Stimulated activated CD4-positive, alpha-beta T cell treated with anti-CD3 and anti-CD28 coated beads, Interleukin-1b, Interleukin-23, amount 100 ng/mL, for 1 hour (primary cell): ENCODE measurements at places on chromosomes 13 and 19.

DNA sequence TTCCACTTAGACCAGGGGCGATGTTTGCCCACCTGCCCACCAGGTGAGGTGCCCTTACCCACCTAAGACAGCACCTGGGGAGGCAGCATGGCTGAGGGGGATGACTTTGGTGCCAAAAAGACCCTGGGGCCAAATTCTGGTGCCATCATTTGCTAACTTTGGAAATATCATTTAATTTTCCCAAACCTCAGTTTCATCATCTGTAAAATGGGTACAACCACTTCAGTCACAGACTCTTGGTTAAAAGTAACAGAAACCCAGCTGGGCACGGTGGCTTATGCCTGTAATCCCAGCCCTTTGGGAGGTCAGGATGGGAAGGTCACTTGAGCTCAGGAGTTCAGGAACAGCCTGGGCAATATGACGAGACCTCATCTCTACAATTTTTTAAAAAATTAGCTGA, 177.8 kb downstream of the USP12 start:
- DNase-seq, result no peak

DNA sequence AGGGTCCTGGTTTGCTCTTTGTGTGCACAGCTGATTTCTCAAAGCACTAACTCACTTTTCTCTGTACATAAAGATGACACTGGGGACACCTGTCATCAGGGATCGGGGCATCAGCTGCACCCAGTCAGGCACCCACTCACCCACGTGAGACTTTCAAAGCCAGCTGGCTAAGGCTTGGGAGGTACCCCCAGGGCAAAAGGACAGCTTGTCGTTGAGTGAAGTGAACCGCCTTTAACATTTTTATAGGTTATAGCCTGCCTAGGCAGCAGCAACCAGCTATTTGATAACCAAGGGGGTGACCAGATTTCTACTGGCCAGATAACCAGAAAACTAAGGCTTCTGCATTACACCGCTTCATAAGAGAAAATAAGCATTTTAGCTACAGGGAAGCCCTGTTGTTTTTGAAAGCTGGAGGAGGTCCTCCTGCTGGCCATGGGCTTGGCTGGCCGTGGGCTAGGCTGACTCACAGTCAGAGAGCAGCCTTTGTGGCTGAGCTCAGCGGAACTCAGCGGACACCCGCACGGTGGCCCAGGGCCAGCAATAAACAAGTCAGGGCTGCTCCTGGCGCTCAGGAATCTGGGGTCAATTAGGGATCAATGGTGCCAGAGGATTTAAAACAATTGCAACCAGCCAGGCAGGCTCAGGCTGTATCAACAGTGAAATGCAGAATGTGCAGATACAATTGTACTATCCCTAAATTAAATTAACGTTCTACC, 57.1 kb downstream of the ALOX5AP start:
- DNase-seq, result no peak

GRCh38 chr13:92602560-92602959, 624.0 kb upstream of the GPC6 start:
- no peak for DNase-seq

GRCh38 chr19:9720541-9720940, 45.6 kb upstream of the ZNF562 start:
- DNase-seq, result no peak

DNA sequence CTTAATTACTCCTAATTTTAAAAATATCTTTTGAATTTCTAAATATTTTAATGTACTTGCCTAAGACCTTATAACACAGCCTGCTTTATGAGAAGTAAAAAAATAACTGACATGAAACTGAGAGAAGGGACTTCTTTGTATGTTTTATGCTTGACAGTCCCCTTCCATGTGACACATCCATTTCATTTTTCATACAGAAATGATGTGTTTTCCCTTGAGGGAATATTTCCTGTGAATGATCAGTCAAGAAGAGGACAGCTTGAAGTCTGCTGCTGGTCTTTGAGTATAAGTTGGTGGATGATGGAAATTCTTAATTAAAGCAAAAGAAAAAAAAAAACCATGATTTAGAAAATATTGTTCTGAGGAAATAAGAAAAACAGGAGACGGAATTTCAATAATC, 230.4 kb upstream of the KLHL1 start:
- DNase-seq, result no peak

DNA sequence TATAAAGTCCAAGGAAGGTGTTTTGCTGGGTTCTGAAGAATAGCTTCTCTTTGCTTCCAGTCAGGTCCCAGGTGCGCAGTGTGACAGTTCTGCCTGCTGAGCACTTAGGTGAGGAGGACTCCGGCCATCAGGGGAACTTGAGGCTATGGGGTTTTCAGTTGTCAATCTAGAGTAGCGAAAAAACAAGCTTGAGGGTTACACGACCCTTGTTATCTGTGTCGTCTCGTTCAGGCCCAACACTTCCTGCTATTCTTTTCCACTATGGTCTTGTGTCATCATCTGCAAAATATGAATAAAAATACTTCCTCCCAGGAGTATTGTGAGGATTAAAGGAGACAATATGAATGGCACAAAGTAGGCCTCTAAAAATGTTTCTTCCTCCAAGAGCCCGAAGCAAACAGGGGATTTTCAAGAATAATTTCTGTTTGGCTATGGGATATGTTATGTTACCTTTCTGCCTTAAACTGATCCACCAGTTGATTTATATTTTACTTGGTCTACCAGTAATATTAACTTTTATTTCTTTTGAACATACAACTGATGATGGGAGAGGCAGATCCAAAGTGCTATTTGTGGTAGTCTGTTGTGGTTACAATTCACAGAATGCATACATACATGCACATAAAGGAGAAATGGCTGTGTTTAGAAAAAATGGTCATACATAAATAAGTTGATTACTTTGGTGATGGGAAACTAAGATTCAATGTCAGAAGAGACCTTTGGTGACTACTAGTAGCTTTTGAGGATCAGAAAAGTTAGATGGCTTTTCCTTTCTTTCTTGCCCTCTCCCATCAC, 40.5 kb upstream of the RCBTB2 start:
- no peak for DNase-seq

DNA sequence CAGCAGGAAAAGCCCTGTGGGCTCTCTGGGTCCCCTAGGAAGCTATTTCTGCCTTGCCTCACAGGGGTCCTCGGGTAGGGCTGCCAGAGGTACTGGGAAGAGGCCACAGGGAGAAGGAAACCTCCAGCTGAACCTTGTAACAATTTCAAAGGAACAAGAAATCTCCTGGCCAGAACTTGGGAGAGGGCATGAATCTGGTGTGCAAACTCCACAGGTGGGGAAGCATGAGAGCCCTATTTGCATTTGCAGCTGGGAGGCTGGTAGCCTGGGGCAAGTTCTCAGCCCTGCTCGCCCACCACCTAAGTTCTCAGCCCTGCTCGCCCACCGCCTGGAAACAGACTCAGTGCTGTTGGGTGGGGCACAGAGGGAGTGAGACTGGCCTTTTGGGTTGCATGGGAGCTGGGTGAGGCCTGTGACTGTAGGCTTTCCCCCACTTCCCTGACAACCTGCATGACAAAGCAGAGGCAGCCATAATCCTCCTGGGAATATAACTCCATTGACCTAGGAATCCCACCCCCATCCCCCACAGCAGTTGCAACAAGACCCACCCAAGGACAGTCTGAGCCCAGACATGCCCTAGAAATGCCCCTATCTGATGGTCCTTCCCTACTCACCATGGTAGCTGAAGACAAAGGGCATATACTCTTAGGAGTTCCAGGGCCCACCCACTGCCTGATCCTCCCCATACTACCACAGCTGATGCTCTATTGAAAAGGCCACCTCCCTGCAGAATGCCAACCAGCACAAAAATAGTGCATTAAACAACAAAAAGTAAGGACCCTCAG, 11.7 kb downstream of the UGGT2 start:
- no peak for DNase-seq

GRCh38 chr19:18278521-18279265, 2.7 kb downstream of the JUND start:
- DNase-seq, result no peak

- no peak for DNase-seq
These were observed 754 bp downstream of the RNF6 start for GRCh38 chr13:26221399-26221720.

- no peak for DNase-seq
These were observed 2.3 kb downstream of the SIGLEC9 start for GRCh38 chr19:51127032-51127431.

DNA sequence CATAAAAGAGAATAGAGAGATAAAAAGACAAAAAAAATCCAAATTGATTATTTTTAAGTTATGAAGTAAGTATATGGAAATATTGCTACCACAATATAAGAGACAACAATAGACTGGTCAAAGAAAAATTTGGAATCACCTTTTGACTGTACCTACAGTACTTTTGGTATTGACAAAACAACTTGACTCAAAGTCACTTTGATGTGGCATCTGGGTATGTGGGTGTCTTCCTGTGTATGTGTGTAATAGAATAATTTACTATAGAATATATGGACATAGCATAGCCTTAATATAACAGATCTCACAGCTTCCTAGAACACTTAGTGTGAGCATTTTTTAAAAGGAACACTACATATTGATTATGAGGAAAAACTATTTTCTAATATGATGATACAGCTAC, 1016.2 kb upstream of the PCDH20 start:
- DNase-seq, result no peak

DNA sequence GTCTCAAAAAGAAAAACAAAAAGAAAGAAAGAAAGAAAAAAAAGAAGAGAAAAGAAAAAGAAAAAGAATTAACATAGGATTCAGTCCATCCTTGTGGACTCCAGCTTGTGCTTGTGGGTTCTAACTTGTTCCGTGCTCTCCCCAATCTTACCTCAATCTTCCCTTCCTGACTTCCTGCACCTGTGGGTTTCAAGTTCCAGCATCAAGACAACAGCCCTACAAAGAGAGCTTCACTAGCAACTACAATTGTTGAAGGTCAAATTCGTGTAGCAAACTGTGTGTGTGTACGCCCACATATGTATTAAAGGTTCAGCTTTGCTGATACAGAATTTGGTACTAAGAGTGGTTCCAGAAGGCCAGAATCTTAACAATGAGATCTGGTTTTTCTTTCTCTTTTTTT, 25.3 kb downstream of the FXYD5 start:
- no peak for DNase-seq

- DNase-seq, result no peak
These were observed 30.8 kb upstream of the RFC3 start for GRCh38 chr13:33787051-33787591.

GRCh38 chr19:5357584-5357983, 17.0 kb upstream of the PTPRS start:
- no peak for DNase-seq

- DNase-seq, result no peak
These were observed 45.9 kb downstream of the MBD3L1 start for GRCh38 chr19:8877854-8878705.

DNA sequence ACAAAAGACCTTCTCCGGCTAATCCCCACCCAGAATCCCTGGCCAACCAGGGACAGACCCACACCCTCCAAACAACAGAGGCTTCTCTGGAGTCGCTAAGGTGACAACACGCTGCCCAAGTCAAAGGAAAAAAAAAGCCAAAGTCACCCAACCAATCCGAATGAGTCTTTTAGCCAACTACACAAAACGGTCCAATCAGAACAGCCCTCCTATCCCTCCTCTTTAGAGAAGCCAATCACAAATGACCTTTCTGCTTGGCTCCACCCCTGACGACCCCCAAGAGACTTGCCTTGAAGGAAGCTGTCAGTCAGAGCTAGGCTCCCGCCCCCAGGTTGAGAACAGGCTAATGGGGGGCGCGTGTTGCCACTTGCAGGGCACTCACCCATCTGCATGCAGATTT, 6.6 kb upstream of the FBXW9 start:
- DNase-seq, result no peak

- no peak for DNase-seq
These were observed 33.6 kb upstream of the FFAR2 start for GRCh38 chr19:35414442-35414841.

DNA sequence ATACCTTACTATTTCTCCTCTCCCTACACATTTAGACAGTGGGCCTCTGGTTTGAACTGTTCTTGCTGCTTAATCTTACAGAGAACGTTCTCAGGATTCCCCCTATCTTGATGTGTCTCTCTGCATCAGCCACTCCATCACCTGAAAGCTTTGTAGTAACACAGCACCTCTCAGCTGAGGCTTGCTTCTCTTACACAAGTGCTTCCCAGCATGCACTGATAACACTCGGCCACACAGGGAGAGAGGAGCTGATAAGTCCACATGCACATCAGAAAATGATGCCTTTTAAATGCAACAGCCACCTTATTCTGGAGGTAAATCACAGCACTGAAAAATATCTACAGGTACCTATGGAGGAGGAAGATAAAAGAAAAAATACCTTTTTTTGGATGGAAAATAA, 192.2 kb upstream of the TSHZ3 start:
- DNase-seq, result no peak

GRCh38 chr13:99614465-99614885, 113.2 kb downstream of the TM9SF2 start:
- DNase-seq, result no peak

DNA sequence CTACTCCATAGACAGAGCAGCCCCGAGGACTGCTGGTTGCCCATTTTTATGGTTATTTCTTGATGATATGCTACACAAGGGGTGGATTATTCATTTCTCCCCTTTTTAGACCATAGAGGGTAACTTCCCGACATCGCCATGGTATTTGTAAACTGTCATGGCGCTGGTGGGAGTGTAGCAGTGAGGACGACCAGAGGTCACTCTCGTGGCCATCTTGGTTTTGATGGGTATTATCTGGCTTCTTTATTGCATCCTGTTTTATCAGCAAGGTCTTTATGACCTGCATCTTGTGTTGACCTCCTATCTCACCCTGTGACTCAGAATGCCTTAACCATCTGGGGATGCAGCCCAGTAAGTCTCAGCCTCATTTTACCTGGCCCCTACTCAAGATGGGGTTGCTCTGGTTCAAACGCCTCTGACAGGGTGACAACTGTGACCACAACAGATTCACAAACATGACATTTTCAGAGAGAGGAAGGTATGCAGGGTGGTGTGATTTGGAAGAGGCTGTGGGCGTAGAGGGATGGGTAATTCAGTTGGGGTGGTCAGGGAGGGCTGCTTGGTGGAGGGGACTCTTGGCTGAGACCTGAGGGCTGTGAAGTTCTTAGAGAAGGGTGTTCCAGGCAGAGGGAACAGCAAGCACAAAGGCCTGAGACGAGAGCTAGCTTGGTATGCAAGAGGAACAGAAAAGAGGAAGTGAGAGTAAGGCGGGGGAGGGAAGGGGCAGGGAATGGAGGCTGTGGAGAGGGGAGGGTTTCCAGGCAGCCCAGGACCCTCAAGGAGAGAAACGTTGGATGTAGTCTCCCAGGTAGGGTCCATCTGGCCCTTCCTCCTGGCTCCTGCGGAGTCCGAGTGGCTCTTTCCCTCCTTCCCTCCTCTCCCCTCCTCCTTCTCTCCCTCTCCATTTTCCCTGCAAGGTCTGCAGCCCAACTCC, 23.5 kb downstream of the FAM187B start:
- no peak for DNase-seq

DNA sequence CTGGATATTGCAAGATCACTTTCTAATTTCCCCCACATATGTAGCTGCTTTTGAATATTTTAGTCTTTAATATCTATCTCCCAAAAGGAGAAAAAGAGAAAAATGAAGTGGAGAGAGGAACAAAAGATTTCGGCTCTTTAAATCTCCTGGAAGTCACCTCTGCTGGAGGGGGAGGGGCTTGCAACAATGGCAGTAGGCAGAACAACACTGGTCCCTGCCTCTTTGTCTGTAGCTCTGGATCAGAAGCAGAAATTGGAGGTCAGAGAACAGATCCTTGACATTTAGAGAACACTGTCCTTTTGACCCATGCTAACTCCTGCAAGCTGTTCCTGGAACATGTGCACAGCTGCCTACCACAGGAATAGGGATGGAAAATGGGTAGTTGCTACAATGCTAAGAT, 86.7 kb upstream of the GPR12 start:
- DNase-seq, result no peak

GRCh38 chr19:18427080-18427742, 8.0 kb downstream of the SSBP4 start:
- no peak for DNase-seq

- DNase-seq, result no peak
These were observed 96.8 kb downstream of the GPR12 start for GRCh38 chr13:26663791-26664190.
